ENCODE measurements at places on chromosomes 7 and 10.
A peak's percentile ranks its signal among the peaks of the same experiment; 100 is the strongest.

GRCh38 chr10:58698777-58699356, 186.2 kb downstream of the BICC1 start:
- H3K4me1 ChIP-seq = no peaks in the 10 kb centered on the region
- no peak overlapping the region for H3K4me3 ChIP-seq
- no peaks in the 10 kb centered on the region for H3K27me3 ChIP-seq

GRCh38 chr7:25770235-25770634, 381.8 kb upstream of the NFE2L3 start:
- no peak overlapping the region for H3K4me3 ChIP-seq
- no peaks in the 10 kb centered on the region for H3K36me3 ChIP-seq
- H3K4me1 ChIP-seq = no peaks in the 10 kb centered on the region
- no peak overlapping the region for H3K27ac ChIP-seq
- H3K27me3 ChIP-seq = peaks cover 6% of the 10 kb centered on the region

- H3K27me3 ChIP-seq = peaks cover 5% of the 10 kb centered on the region
- H3K4me1 ChIP-seq = no peaks in the 10 kb centered on the region
- H3K36me3 ChIP-seq = no peaks in the 10 kb centered on the region
- DNase-seq = no peak
These were observed 53.0 kb downstream of the PTPRN2 start for GRCh38 chr7:158534598-158534997.

DNA sequence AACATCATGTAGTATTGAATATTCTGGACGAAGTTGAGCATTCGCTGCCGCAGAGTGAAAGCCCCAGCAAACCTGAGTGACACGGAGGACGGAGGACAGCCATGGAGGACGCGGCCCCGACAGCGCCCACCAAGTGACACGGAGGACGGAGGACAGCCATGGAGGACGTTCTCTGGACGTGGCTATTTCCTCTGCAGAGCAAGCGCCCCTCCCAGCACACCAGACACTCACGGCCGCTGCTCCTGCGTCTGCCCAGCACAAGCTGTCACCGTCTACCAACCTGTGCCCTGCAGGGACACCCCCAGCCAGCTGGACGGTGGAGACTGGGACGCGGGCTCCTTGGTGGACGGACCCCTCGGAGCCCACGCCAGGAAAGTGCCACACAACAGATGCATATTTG, 7.3 kb upstream of the ADAM8 start:
- peaks cover 7% of the 10 kb centered on the region for H3K4me1 ChIP-seq
- no peak for DNase-seq
- H3K4me3 ChIP-seq = no peak overlapping the region
- no peak overlapping the region for H3K27ac ChIP-seq

DNA sequence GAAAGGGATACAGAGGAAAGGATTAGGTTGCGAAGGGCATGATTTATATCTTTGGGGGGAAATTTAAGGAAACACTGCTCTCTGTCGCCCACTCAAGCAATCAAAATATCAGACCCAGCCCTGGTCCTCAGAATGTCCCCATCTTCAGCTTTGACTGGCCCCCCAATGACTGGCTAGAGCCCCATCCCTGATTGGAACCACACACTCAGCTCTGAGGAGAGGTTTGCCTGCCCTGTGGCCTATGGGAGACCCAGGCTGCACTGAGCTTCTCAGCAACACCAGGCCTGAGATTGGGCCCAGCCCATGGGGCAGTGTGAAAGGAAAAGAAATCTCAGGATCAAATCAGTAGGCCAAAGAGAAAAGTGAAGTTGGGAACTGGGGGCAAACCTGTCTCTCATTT, 69.5 kb downstream of the ADCYAP1R1 start:
- H3K27ac ChIP-seq = no peak overlapping the region
- H3K4me3 ChIP-seq = no peak overlapping the region
- peaks cover 4% of the 10 kb centered on the region for H3K27me3 ChIP-seq
- DNase-seq = no peak
- H3K4me1 ChIP-seq = no peaks in the 10 kb centered on the region

- no peak for DNase-seq
- H3K36me3 ChIP-seq = no peaks in the 10 kb centered on the region
- H3K4me1 ChIP-seq = peaks cover 3% of the 10 kb centered on the region
- peaks cover 2% of the 10 kb centered on the region for H3K27me3 ChIP-seq
- H3K4me3 ChIP-seq = no peak overlapping the region
- H3K27ac ChIP-seq = no peak overlapping the region
These were observed 194.0 kb downstream of the DOCK4 start for GRCh38 chr7:112012242-112012641.

- H3K27me3 ChIP-seq = peaks cover 10% of the 10 kb centered on the region
- no peaks in the 10 kb centered on the region for H3K4me1 ChIP-seq
- H3K4me3 ChIP-seq = no peak overlapping the region
- no peaks in the 10 kb centered on the region for H3K36me3 ChIP-seq
- peak; percentile 22 for DNase-seq
These were observed 15.1 kb downstream of the LSMEM1 start for GRCh38 chr7:112495810-112496462.

- H3K4me3 ChIP-seq = no peak overlapping the region
- H3K27me3 ChIP-seq = no peaks in the 10 kb centered on the region
- peak overlapping the region; percentile 23 for H3K27ac ChIP-seq
- DNase-seq = no peak
- peaks cover 32% of the 10 kb centered on the region for H3K36me3 ChIP-seq
- peaks cover 37% of the 10 kb centered on the region for H3K4me1 ChIP-seq
These were observed 147.1 kb downstream of the RNF216 start for GRCh38 chr7:5634107-5634950.
